ENCODE measurements at places on chromosomes 3 and 15.

DNA sequence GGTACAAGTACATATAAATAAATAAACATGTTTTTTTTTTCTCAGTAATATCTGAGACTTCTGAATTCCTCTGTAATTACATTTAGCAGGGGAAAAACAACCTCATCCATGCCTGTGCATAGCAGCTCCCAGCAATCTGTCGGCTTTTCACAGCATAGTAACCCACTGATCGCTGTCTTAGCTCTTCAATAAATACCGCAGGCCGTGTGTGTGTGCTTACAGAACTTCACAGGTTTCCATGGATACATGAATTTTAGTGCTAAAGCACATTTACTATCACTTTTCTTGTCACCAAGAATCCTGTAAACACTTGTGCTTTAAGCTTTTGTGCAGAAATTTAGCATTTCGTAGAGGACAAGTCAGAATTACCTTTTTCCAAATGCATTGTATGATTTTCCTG, 4.0 kb upstream of the PLAAT1 start:
- DNase-seq: no peak

- no peak for DNase-seq
These were observed 44.3 kb upstream of the TLE3 start for GRCh38 chr15:70142072-70142321.

DNA sequence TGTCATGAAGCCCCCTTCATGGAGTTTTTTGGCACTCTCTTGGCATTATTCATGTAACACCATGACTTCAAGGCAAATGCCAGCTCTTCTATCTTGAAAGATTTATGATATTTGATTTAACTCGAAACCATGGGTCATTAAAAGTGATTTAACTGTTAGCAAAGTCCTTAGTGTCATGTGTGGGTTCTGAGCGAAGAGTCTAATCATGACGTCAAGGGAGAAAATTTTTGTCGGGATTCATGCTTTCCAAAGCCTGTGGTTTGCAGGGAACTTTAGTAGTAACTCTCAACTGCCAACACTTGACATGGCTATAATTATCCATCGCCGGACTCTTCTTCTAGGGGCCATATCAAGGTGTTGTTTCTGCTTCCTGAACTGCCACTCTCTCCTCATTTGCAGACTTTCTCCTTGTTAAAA, 11.5 kb downstream of the GXYLT2 start:
- no peak for DNase-seq

DNA sequence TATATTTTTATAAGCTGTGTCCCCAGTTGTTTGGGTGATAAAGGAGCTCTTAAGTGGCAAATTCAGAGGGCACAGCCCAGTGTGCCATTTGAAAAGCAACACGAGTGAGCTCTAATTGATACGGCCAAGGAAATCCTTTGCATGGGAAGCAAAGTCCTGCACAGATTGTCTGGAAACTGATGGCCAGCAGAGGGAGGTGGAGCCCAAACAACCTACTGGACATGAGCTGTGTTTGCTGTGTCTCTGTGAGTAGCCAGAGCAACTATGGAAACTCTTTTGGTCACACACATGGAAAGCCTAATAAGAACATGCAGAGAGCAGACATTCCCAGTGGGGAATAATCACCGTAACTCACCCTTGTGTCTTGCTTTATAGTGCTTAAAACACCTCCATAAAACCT, 24.4 kb downstream of the ONECUT1 start:
- no peak for DNase-seq

DNA sequence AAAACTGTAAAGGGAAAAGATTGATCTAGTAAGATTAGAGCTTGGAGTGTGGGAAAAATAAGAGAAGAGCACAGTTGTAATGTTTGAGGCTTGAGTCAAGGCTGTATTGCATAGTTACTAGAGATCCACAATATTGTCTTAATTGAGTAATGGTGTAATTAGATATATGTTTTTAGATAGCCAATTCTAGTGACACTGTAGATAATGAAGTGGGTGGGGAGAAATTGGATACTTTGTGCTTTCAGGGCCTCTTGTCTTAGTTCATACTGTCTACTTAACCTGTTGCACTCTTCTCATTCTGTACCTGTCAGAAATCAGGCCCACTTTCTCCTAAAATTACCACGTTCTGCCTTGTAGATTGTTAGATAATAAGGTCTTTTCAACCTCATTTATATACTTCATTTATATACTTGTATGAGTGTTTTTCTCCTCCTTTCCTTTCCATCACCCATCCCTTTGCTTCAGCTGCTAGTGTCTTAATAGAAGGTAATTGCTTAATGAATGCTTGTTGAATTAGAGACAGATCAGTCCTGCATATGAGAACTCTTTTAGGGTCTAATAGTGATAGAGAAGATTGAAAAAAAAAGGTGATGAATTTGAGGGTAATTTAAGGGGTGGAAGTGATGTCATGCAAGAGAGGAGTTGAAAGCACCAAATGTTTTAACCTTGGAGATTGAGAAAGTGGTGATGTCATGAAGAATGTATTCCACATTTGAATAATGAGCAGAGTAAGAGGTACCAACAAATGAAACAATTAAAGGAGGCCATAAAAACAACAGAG, 32.0 kb downstream of the PIK3CA start:
- peak; percentile 39 for DNase-seq

Data from NCI-H1930 (cell line).